ENCODE measurements at places on chromosomes 2 and 18.

- no peak for DNase-seq
These were observed 105.0 kb downstream of the MC4R start for GRCh38 chr18:60267391-60268058.

- DNase-seq, result no peak
These were observed 95.6 kb downstream of the FAM210A start for GRCh38 chr18:13630716-13631268.

DNA sequence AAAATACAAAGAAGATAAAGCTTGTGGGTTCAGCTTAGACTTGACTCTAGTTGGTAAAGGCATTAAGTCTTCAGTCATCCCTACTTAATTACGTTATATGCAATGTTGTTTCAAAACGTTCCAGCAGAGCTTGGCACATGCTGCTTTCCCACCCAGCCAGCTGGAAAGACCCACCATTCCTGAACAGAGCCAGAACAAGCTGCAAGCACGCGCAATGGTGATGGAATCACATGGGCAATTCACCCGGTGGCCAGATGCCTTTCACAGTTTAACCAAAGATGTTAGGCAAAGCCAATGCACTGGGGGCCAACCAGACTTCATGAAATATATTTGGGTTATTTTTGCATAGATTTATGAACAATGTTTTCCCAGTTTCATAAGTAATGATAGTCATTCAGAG, 123.4 kb upstream of the CDH20 start:
- DNase-seq, result no peak

DNA sequence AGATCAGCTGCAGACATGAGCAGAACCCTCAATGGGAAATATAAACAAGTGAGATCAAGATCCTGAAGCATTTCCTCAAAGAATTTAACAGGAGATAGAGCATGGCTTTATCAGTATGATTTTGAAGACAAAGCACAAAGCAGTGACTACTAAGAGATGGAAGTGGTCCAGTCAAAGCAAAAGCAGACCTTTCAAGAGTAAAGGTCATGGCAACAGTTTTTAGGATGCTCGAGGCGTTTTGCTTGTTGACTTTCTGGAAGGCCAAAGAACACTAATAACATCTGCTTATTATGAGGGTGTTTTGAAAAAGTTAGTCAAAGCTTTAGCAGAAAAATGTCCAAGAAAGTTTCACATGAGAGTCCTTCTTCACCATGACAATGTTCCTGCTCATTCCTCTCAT, 128.5 kb downstream of the KCNE4 start:
- no peak for DNase-seq

GRCh38 chr18:404061-404636, 96.4 kb downstream of the COLEC12 start:
- no peak for DNase-seq

DNA sequence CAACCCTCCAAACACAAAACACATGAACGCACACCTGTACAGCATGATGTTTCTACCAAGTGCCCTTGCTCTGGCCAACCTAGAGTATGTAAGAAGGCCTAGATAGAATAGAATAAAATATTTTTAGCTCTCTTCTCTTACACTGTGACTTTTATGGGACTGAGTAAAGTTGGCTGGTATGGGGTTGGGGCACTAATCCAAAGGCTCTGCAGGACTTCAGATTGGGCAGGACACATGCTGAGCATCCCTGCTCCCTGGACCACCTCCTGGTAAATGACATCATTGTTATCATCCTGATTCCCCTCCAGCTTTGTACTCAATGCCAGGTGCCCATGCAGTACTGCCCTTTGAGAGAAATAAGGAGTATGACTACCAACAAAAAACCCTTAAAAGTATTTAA, 322.2 kb downstream of the SLC8A1 start:
- no peak for DNase-seq

DNA sequence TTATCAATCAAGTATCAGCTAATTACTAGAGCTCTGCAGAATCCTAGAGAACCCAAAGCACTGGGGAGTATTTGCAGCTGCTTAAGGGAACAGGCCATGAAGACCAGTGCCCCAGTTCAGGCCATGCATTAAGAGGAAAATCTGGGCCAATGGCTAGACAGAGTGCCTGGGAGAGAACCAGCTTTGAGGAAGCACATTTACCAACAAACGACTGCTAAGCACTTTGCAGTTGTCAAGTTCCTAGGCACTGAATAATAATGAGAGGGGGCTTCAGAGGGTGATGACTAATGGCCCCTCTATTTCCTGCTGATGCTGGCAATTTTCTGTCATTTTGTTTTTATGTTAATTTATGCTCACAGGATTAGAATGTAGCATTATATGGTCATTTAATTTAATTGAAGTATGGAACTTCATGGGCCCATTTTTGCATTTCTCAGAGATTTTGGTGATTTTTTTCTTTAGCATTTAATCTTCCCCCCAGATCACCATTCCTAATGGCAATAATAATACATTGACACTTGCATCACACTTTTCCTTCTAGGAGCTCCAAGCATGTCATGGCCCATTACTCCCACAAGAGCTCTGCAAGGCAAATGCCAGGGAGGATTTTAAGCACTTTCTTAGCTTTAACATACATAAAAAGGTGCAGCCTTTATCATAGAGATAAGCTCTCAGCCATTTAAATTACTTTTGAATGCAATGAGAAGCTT, 147.7 kb upstream of the SPATS2L start:
- DNase-seq, result no peak

GRCh38 chr18:78703291-78703690, 276.3 kb upstream of the SALL3 start:
- DNase-seq, result no peak

- DNase-seq, result no peak
These were observed 68.8 kb upstream of the CWC22 start for GRCh38 chr2:180075870-180076269.

GRCh38 chr2:31286961-31287550, 53.1 kb downstream of the EHD3 start:
- DNase-seq, result no peak

DNA sequence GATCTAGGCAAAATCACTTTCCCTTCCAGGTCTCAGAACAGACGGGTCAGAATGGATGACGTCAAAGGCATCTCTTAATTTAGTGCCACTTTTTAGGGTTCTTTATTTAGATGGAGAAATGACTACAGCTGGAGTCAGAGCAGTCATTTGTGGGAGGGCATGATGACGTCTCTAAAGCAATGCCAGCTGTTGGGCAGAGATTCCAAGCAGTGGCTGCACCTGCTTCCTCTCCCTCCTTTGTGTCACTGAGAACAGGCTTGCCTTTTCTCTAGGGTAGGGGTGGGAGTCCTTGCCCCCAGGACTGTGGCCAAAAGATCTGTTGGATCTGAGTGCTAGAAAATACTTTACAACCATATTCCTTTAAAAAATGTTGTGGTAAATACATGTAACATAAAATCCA, 28.7 kb upstream of the SKOR2 start:
- no peak for DNase-seq

- DNase-seq, result no peak
These were observed 120.5 kb upstream of the MC4R start for GRCh38 chr18:60493066-60493465.

DNA sequence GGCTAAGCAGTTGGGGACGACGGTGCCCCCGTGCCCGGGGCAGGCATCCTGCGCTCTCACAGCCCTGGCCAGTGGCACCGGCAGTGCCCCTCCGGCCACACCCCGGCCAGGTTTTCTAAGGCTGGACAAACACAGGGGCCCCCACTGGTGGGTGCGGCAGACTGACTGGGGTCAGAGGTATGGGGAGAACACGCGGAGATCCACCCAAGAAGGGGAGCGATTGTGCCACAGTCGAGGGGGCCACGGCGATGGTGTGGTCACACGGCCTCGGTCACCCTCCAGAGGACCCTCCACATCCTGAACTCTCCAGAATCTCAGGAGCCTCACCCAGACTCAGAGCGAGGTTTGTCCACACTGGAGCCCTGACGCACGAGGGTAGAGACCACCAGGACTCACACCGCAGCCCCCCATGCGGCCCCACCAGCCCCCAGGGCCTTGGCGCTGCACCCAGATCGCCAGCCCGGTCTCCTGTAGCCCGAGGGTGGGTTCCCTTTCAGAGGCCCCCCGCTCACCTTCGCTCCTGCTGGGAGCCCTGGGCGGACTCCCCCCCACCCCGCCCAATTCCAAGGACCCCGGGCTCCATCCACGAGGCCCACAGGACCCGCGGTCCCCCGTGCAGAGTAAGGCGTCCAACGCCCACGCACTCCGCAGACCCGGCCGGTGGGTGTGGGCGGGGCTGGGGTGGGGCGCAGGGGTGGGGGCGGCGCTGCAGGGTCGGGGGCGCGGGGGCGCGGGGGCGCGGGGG, 15.2 kb downstream of the PDCD1 start:
- no peak for DNase-seq

DNA sequence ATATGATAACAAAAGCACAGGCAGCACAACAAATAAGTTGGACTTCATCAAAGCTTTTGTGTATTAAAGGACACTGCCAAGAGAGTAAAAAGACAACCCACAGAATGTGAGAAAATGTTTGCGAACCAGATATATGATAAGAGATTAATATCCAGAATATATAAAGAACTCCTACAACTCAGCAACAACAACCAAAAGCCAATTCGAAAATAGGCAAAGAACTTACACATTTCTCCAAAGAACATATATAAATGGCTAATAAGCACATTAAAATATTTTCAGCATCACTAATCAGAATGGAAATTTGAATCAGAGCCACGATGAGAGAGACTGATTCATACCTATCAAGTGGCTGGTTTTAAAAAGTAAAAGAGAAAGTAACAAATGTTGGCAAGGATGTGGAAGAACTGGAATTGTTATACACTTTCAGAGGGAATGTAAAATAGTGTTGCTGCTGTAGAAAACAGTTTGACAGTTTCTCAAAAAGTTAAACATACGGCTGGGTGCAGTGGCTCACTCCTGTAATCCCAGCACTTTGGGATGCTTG, 25.2 kb downstream of the EPB41L5 start:
- DNase-seq, result no peak

DNA sequence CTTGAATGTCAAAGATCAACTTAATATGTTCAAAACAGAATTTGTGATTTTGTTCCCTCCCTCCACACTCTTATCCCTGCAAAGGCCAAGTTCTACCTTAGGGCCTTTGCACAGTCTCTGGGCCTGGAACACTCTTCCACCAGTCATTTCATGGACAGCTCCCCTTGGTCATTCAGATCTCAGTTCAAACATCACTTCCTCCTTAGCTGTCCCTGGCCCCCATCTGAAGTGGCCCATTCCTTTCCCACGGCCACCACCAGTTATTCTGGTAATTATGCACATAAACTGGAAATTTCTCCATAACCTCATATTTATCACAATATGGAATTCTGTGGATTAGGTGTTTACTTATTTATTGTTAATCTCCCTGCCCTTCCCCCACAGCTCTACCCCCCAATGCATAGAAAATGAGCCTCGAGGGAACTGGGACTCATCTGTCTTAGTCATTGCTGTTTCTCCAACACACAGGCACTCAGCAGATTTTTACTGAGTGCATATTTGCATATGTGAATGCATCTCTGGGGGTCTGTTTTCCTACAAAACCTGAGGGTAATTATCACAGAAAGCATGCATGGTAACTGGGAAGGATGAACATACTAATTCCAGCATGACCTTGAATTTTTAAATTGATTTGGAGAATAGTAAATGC, 35.5 kb upstream of the SPTBN1 start:
- no peak for DNase-seq

- DNase-seq, result no peak
These were observed 153.4 kb downstream of the GPD2 start for GRCh38 chr2:156589381-156590079.

- no peak for DNase-seq
These were observed 440.5 kb upstream of the TCF4 start for GRCh38 chr18:56028514-56028913.

DNA sequence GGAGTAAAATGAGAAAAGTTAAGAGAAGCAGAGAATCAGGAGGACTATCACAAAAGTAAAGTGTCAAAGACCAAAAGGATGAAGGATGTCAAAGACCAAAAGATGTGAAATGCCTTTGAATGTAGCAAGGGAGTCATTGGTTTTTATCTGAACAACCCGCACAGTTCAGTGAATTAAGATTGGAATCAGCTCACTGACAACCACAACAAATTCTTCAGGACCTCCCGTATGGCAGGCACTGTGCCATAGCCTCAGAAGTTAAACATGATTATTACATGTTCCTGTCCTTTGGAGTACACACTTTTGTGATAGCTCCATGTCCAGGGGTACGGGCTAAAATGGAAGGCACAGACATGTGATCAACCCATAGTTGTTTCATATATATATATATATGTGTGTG, 5.0 kb upstream of the TXNL1 start:
- DNase-seq, result no peak

DNA sequence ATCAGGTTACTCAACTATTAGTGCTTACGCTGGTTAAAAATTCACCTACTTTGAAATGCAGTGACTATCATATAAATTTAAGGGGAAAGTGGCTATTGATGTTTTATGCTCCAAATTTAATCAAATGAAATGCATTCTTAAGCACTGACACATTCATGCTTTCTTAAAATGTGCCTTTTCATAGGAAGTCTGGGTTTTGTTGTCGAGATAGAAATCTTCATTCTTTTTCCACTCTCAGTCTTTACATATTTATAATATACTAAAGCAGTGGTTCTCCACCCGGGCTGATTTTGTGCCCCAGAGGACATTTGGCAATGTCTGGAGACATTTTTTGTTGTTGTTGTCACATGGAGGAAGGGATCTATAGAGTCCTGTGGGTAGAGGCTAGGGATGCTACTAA, 167.9 kb downstream of the PAX3 start:
- DNase-seq, result no peak

DNA sequence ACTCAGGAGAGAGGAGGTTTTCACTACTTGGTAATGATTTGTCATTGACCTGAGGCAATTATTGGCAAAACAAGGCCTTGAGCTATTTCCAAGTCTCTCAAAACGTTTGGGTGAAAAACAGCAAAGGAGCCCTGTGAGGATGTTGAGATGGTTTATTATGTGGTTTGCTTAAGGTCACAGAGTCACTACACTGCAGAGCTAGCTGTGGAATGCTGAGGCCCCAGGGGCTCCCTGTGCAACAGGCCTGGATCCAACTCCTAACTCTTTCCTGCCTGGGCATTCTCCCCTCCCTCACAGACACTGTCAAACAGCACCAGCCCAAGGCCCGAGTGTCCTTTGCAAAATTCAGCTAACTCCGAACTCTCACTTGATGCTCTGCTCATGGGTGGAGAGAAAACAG, 754.6 kb upstream of the SOX11 start:
- DNase-seq, result no peak

GRCh38 chr18:56973487-56973886, 173.4 kb upstream of the BOD1L2 start:
- no peak for DNase-seq

- no peak for DNase-seq
These were observed 197.9 kb upstream of the HDAC4 start for GRCh38 chr2:239598732-239599090.

GRCh38 chr2:199975273-199975895, 20.0 kb downstream of the MAIP1 start:
- DNase-seq, result no peak

DNA sequence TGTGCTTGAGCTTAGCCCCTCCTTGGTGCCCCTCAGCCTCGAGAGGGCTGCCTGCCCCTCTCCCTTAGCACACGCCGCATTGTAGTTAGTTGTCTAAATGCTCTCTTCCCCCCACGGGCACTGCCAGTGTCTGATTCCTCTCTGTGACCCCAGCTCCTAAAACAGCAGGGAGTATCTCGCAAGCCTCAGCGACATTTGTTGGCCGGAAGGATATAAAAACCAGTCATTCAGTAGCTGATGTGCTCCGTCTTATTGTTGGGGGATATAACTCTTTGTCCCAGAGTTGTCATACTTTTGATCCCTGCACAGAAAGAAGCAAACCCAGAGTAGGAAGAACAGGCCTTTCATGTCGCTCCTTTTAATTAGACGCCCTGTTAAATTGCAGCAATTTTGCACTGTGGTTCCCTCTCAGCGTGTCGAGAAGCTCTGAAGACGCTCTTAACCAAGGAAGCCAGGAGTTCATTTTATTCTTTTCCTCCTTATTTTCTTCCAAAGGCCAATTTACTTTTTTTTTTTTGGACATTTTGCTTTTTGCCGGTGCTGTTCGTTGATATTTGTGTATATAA, 201.8 kb downstream of the KLHL29 start:
- DNase-seq, result no peak
